ENCODE measurements at places on chromosomes 7 and 10.

DNA sequence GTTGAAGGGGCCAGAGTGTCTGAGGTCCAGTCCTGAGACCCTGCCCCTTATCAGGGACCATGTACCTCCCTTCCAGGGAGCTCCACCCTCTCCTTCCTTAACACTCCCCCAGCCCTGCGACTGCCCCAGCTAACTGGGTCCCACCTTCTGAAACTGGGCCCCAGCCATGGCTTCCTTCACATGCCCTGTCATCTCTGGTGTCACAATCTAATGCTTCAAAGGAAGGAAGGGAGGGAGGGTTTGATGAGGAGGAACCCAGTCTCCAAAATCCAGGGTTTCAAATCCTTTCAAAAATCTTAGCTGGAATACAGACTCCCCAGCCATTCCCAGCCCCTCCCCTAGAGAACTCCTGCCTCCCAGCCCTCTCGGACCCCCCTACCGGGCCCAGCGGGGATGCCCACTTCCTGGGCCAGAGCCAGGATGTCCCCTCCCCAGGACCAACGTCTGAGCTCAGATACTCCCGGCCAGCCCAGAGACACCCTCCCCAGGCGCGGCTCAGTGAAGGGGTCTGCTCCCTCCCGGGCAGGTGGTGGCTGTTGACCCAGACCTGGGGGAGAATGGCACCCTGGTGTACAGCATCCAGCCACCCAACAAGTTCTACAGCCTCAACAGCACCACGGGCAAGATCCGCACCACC, 18.0 kb downstream of the C10orf105 start:
- DNase-seq, result no peak

DNA sequence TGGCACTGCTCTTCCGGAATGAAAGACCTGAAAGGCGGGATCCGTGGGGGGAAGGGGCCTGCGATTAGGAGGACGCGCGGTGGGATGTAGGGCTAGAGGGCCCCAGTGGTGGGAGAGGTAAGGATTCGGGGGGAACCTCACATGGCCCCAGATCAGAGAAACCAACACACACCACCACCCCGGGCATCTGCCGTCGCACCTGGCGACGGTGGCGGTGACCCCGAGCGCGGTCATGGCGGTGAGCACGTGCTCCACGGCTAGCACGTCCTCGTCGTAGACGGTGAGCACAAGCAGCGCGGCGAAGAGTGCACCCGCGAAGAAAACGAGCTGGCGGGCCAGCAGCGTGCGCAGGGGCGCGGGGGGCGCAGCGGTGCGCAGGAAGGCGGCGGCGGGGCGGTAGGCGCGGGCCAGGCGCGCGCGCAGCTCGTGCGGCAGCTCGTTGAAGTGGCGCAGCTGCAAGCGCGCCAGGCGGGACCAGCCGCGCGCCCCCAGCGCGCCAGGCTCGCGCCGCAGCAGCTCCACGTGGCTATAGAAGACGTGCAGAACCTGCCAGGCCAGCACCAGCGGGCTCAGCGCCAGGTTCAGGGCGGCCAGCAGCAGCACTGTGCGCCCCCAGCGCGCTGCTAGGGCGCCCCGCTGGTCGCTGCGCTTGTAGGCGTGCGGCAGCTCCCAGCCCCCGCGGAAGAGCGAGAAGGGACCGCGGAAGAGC, 5.7 kb downstream of the ATG9B start:
- DNase-seq, result no peak

DNA sequence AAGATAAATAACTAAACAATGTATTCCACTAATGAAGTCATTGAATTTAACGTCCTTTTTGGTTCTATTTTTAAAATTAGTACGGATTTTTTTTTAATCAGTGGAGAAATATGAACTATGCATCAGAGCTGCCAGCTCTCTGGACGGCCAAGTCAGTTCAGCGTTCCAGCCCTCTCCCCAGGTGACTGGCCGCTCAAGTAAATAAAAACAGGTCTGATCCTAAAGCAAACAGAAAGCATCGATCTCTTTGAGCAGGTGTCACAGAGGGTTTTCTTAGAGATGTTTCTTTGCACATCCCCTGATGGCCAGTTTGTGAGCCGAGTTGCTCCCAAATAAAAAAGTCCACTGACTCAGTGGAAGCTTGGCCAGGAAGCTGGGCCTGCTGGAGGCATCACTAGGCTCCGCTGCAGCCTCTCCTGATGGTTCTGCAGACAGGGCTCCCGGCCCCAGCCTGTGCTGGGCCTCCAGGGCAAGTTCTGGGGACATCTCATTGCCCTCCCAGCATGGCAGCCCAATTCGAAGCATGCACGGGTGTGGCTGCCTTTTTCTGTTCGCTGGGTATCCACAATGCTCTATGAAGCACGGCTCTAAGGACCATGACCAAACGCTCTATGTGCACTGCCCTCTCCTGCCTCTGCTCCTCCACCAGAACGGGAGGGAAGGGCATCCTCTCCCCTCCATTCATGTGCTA, 74.7 kb upstream of the PPP2R2D start:
- no peak for DNase-seq

DNA sequence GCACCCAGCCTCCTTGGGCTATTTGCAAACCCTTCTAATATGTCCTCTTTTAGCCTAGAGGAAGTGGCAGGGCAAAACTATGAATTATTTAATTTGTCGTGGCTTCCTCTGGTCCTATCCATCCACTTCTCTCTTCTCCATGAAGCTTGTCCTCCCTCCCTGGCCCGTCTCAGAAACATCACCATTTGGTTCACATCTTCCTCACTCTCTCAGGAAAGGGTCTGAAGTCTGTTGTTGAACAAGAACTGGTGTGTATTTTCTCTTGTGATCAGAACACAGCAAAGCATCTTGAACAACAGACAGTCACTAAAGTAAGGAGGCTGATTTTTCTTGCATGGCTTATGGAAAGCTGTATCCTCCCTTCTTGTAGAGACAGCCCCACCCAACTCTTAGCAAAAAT, 550.1 kb upstream of the NRP1 start:
- DNase-seq, result no peak

DNA sequence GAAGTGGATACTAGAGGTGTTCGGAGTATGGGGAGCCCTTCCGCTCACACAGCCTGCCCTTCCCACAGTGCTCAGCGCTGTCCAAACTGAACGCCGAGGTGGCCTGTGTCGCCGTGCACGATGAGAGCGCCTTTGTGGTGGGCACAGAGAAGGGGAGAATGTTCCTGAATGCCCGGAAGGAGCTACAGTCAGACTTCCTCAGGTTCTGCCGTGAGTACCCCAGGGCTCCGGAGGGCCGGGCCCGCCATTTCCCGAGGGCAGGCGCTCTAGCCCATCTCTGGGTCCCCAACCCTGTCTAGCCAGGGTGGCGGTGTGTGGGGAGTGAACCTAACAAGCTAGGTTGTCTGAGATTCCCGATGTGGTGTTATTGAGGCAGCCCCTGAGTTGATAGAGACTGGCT, 59.1 kb downstream of the GTF2IRD1 start:
- DNase-seq, result no peak

DNA sequence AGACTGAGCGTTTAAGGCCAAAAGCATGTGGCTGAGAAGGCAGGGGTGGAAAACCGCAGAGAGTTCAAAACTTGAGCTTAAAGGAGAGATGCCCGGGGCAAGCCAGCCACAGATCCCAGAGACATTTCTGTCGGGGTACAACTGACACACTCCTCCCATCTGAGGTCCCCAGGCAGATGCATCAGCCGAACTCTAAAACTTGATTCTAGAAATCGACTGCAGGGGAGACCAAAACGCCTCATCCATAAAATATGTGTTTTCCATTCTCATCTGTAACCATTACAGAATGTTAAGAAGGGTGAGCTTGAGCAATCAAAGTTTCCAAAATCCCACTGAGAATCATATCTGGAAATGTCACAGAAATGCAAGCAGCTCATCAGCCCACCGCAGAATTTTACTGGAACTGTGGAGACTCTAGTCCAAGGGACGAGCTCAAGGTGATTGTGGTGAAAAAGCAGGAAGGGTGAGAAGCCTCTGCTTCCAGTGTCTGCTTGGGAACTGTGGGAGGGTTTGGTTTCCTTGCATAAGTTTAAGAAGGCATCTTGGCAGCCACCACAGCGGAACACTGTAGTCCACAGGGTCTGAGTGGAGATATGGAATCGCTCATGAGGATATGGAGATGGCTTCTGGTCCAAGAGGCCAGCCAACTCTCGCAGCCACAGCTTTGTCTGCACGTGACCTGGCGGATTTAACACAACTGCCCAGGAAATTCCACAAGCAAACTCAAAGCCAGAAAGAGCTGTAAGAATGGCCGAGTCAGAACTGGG, 249.2 kb downstream of the SFMBT2 start:
- DNase-seq, result no peak

DNA sequence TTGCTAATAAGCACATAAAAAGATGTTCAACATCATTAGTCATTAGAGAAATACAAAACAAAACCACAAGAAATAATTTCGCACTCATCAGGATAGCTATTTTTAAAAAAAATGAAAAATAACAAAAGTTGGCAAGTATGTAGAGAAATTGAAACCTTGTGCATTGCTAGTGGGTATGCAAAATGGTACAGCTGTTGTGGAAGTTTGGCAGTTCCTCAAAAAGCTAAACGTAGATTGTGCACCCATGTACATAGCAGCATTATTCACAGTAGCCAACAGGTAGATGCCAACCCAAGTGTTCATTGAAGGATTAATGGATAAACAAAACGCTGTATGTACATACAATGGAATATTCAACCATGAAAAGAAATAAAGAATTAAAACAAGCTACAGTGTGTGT, 35.3 kb upstream of the STARD3NL start:
- no peak for DNase-seq

Data from HEK293T (cell line).